ENCODE measurements at places on chromosomes 2 and 18.

- no peak for DNase-seq
Observed at GRCh38 chr18:79166702-79167101, 97.5 kb downstream of the ATP9B start.

DNA sequence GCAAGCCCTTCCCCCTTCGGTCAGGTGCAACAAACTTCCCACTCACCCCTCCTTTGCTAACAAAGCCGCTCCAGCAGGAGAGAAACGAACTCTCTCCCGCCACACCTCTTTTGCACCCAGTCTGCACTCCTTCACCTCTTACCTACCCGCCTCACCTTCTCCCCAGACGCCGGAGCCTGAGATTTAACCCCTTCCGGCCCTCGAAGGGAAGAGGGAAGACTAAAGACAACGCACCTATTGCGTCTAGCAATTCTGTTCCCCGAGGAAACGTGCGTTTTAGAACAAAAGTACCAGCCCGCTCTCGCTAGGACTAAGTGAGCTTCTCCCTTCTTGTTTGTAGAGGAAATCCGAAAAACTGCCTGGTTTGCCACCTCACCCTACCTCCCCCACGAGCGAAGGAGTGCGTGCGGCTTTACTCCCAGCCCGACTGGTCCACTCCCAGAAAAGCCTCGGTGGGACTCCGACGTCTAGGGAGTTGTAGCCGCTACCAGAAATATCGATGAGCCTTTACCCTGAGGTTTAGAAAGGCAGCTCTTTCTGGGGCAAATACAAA lies 441 bp upstream of the PEX13 start:
- peak; percentile 94 for DNase-seq

GRCh38 chr18:57107140-57107832 lies 39.6 kb upstream of the BOD1L2 start:
- DNase-seq, result no peak

DNA sequence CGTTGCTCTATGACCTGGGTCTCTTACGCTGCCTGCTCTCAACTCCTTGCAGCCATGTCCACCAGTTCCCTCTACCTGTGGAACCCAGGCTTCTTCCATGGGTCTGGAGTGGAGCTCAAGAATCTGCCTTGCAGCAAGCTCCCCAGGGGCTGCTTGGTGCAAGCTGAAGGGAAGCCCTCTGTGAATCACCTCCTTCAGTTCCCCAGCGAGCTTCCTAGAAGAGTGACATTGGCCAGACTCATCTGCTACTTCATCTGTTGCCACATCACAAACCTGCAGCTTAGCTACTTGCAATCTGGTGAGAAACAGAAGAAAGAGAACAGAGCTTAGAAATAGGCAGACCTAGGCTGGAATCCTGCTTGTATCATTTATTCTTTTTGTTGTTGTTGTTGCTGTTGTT lies 9.8 kb upstream of the EFR3B start:
- DNase-seq, result no peak

GRCh38 chr2:212451786-212452231 lies 86.8 kb downstream of the ERBB4 start:
- peak; percentile 86 for DNase-seq

DNA sequence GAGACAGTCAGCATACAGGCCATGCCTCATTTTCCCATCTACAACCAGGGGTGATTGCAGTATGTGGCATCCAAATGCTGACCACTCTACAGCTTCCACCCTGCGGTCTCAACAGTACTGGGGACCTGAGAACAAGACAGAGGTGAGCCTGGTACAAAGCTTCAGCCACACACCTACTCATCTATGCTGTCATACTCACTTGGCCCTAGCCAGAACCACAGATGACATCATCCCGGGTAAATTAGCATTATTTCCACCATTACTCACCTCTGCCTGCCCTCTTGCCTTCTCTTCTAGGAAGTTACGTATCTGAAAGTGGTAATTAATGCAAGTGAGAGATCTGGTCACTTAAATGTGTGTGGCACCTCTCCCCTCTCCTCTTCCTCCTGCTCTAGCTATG lies 208.2 kb upstream of the ARL4C start:
- DNase-seq, result peak; percentile 33

GRCh38 chr2:113686537-113686936 lies 59.5 kb downstream of the RABL2A start:
- no peak for DNase-seq

DNA sequence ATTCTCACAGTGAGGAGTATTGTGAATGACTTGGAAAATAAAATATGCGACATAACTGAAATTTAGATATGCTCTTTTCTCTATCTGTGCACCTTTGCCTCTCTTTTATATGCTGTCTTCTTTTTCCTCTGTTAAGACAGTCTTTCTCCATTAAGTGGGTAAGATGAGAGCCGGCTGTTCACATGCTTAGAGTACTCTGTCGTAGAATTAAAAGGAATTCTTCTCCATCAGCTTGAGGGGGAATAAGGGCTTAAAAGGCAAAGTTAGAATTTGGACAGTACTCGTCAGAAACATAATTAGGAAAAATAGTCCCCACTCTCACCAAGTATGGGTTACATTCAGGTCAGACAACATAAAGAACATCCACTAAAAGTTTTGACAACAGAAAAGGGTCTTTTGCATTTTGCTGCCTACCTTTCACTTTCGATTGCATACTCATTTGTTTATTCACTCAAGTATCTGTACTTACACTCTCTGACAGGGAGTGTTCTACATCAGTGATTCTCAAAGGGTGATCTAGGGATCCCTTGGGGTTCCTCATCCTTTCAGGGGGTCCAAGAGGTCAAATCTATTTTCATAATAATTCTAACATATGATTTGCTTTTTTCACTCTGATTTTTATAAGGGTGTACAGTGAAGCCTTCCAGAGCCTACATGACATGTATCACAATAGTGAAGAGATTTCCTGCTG lies 48.0 kb downstream of the ARHGAP15 start:
- no peak for DNase-seq

DNA sequence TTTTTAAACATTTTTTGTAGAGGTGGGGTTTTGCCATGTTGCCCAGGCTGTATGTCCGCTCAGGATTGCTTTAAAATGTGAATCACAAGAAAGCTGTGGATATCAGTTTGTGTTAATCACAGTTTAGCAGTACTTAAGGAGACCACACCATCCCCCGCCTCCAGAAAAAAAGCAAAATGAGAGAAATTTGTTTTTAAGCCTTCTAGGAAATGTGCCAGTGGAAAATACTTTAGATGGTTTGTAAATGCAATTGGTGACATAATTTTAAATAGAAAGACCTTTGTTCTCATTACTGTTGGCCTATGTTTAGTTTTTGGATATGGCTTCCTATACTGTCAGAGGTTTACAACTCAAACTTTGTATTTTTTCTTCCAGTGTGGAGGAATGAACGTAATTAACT lies 27.0 kb downstream of the GCA start:
- no peak for DNase-seq

- no peak for DNase-seq
Observed at GRCh38 chr2:230485801-230486341, 69.9 kb downstream of the SP100 start.

DNA sequence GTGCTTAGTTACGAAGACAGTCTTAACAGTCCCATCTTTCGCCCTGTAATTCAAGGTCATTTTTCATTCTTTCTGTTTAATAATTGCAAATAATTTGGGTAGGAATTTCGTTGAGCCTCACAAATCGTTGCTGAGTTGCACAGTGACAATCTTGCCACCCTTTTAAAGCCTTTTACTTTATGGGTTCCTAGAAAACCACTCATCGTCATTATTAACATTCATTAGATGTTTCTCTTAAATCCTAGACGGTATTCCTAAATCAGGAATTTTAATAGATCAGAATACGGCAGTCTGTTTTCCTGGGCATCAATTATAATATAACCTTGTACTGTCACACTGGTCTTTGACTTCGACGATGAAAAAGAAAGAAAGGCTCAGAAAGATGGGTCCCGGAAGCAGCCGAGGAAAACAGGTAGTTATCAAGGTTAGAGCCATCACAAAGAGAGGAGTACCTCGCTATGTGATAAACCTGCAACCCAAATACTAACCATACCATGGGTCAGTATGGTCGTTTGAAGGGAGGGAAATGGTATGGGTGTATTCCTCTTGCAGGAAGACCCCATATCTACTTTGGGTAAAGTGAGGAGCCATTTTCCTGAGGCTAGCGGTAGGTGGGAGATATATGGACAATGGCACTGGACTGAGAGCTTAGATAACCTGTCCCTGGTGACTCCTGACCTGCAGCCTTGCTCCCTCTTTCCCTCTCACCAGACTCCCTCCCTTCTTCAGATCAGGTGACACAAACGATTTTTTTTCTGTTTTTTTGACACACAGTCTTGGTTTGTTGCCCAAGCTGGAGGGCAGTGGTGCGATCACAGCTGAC lies 981 bp upstream of the SF3B1 start:
- peak; percentile 30 for DNase-seq

DNA sequence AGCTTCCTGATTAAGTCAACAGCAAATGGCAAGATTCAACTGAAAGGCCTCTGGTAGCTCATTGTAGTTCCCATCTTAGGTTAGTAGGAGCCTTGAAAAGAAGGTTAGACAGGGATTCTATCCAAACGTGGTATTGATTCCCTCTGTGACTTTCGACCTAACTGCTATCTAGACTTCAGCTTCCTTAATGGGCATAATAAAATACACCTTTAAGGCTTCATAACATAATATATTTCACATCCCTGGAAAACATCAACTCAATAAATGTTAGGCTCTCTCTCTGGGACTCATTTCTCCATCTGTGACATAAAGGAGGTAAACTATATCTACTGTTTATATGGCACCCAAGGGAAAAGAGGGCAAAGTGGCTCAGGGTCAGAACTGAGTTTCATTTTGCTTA lies 60.9 kb downstream of the STK39 start:
- DNase-seq, result no peak

DNA sequence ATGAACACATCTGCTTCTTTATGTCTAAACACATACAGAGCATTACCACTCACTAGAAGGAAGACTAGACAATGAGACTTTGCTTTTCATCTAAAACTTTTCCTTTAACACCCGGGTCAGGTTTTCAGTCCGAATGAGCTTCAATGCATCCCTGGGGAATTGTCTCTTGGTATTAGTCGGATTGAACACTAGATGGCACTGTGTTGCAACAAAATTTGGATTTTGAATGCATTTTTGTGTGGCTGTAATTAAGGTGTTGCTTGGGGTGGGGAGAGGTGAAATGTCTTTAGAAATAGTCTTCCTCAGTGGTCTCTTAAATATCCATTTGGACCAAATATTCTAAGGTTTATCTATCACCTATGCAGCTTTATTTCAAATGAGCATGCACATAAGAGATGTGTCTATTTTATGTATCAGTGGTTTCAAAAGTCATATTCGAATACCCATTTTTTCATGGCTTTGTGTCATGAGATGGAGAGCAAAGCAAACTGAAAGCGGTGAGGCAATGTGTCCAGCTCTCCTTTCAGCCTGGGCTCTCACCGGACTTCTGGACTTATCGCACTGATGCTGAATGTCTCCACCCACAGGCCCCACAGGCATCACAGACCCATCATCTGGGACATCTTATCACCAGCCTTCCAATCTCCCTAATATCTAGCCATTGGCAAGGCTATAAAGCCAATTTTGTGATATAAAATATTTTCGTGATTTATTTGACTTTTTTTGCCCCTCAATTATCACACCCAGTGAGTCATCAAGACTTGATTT lies 510.3 kb downstream of the RNF144A start:
- peak; percentile 58 for DNase-seq

GRCh38 chr18:70335892-70336726 lies 47.3 kb downstream of the SOCS6 start:
- no peak for DNase-seq

GRCh38 chr18:36187826-36188721 lies 777 bp downstream of the MOCOS start:
- DNase-seq, result peak; percentile 41

- peak; percentile 48 for DNase-seq
Observed at GRCh38 chr2:7707723-7708122, 790.5 kb downstream of the RNF144A start.

- DNase-seq, result no peak
Observed at GRCh38 chr18:80148326-80149199, 39.5 kb downstream of the ADNP2 start.

DNA sequence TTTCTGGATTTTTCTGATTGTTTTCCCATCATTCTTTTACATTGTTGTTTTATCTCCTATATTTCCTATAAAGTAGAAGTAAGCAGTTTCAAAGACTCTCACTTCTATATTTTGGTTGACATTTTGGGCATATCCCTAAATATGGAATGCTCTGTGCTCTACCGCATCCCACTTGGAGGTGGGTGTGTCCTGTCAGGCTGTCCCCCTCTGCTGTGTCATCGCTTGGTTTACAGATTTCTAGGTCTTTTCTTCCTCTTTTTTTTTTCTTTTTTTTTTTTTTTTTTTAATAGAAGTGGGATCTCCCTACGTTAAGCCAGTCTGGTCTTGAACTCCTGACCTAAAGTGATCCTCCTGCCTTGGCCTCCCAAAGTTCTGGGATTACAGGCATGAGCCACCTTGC lies 13.3 kb downstream of the DGKD start:
- no peak for DNase-seq

DNA sequence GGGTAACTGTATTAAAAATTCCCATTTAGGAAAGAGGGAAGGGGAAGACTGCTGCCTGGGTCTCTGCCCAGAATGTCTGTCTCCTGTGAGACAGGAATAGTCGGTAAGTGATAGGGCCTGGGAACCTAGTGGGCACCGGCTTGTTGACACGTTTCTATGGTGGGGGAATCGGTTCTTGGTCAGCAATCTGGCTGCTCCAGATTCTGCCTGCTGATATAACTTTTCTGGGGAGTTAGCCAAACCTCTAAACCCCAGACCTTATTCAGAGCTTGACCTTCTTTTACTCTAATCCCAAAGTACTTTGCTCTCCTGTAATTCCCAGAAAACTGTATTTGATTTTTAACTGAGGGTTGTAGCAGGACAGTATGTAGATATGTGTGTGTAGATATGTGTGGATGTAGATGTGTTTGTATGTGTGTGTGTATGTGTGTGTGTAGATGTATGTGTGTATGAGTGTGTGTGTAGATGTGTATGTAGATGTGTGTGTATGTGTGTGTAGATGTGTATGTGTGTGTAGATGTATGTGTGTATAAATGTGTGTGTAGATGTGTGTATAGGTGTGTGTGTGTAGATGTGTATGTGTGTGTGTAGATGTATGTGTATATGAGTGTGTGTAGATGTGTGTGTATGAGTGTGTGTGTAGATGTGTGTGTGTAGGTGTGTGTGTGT lies 61.8 kb upstream of the TXNDC2 start:
- no peak for DNase-seq

DNA sequence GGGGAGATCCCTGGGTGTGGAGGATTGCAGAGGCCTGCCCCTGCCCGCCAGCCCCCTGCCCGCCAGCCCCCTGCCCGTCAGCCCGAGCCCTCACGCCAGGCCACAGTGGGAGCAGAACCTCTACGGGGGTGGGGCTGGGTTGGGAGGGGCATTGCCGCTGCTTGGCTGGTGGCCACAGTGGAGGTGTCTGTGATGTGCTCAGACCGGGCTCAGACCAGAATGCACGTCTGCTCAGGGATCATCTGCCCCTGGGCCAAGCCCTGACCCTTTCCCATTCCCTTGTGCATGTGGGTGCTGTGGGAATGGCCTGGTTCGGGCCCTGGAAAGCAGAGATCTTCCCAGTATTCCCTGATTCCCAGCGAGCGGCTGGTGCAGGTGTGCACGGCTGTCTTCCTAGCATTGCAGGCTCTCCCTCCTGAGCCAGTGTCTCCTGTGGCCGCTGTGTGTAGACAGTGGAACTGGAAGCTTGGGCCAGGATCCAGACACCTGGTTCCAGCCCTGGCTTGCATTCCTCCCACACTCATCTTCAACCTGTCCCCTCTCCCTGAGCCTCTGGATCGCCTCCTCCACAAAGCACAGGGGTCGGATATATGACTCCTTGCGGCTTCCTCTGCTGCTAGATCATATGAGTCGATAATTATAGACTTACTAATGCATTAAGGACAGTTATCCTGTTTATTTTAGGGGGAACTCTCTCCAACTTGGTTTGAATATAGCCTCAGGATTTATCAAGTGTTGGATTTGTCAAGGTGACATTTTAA lies 161.6 kb downstream of the LDLRAD4 start:
- no peak for DNase-seq
